ENCODE measurements at places on chromosomes 5 and 9.
A peak's percentile ranks its signal among the peaks of the same experiment; 100 is the strongest.

DNA sequence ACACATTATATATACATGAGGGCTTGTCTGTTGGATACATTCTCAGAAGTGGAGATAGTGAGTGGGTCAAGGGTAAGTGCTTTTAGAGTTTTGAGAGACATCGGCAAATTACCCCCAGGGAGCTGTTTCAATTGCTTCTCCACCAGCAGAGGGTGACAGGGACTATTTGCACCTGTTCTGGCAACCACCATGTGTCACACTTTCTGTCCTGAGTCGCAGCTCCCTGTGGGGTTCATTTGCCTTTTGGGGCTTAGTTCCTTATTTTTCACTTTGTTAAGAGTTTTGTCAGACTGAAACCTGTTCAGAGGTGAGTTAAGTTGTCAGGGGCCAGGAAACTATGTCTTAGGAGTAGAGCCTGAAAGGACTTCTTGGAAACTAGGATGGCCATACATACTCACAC lies 20.1 kb upstream of the SLC36A1 start:
- no peak for DNase-seq

GRCh38 chr5:141729387-141730006 lies 47.5 kb upstream of the ARAP3 start:
- no peak for DNase-seq

DNA sequence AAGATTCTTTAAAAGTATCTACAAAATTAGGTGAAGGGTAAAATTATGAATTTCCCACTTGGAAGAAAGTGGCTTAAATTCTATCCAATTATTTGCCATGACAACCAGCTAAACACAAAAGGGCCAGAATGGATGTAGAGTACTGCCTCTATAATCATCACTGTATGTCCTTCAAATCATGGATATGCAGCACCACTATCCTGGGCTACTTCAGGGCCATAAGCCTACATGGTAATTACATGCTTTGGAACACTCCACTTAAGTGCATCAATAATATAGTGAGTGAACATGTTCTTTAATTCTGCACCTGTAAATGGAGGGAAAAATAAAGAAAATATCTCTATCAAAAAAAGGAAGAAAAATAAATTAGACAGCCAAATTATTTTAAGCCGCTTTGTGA lies 575.2 kb downstream of the ISL1 start:
- DNase-seq, result no peak

GRCh38 chr9:20227166-20227874 lies 395.0 kb downstream of the MLLT3 start:
- no peak for DNase-seq

DNA sequence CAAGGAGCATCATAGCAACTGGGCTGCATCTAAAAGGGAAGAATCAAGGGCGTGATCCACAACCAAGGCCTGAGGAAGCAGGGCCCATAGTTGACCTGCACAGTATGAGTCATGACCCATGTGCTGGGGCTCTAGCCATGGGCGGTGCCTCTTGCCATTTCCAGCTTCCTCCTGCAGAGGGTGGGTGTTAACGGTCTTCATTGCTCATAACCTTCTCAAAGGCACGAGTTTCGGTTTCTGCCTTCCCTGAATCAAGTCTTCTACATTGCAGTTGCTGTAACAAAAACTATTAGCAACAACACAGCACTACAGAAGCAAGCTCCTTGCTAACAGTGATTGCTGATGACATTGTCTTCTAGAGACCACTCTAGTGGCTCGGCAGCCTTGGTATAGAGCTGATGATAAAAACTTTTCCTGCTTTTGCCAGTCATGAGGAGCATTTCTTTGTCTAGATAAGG lies 66.9 kb downstream of the CTSL start:
- DNase-seq, result peak; percentile 76

DNA sequence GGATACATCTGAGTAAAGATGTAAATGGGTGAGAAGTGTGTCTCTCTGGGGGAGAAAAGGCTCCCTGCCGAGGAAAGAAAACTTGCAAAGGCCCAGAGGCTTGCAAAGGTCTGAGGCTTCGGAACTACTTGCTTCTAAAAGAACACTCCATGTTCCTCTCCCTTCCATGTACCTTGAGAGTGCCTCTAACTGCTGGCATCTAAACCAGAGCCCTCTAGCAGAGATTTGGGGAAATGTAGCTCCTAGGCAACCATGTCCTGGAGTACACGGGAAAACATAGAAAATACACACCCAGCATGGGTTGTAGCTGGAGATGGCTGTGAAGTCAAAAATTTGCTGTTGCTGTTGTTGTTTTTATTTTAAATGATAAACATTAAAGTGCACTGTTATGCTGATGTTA lies 151.6 kb downstream of the SYK start:
- DNase-seq, result no peak

- peak; percentile 76 for DNase-seq
These were observed 47.1 kb upstream of the FYB1 start for GRCh38 chr5:39266442-39266841.

GRCh38 chr5:75668977-75669689 lies 48.1 kb downstream of the POC5 start:
- peak; percentile 85 for DNase-seq

GRCh38 chr9:14741369-14741768 lies 18.8 kb upstream of the CER1 start:
- no peak for DNase-seq

- DNase-seq, result peak; percentile 91
These were observed 61.6 kb downstream of the C9orf152 start for GRCh38 chr9:110146373-110146772.

DNA sequence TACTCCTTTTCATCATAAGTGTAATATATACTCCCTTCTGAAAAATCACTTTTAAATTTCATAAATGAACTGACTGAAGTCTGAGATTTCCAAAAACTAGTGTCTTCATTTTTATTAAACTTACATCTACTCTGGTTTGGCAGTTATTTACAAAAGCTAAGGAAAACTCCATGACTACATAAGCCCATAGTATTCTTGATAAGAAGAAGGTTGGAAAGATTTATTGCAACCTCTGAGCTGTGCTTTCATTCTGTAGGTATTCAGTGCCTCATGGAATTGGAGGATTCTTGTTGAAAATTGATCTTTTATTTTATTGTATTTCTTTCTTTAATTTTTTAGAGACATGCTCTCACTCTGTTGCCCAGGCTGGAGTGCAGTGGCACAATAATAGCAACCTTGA lies 41.7 kb downstream of the GNAQ start:
- DNase-seq, result no peak
